ENCODE measurements at places on chromosomes 7 and 10.

GRCh38 chr10:82161264-82161663 is 286.3 kb downstream of the NRG3 start:
- DNase-seq: no peak

GRCh38 chr10:77631241-77631640 is 6.4 kb downstream of the KCNMA1 start:
- DNase-seq: no peak

GRCh38 chr7:47405921-47406800 is 175.8 kb downstream of the TNS3 start:
- no peak for DNase-seq

GRCh38 chr10:45282061-45282460 is 33.3 kb downstream of the OR13A1 start:
- no peak for DNase-seq

DNA sequence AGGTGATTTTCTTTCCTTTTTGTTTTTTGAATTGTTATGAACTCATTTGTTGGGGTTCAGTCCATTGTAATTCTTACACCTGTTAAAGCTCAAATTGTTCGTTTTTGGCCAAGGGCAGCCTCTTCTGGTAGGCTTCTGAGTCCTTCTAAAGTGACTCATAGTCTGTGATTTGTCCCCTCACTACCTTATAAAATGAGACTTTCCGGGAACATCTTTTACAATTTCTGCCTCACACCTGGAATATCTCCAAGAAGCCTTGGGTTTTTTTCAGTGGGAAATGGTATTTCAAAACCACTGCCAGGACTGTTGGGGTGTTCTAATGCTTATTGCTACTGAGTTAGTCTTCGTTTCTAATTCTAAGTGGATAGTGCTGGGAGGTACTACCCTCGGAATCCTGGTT is 56.7 kb downstream of the BMPR1A start:
- no peak for DNase-seq

DNA sequence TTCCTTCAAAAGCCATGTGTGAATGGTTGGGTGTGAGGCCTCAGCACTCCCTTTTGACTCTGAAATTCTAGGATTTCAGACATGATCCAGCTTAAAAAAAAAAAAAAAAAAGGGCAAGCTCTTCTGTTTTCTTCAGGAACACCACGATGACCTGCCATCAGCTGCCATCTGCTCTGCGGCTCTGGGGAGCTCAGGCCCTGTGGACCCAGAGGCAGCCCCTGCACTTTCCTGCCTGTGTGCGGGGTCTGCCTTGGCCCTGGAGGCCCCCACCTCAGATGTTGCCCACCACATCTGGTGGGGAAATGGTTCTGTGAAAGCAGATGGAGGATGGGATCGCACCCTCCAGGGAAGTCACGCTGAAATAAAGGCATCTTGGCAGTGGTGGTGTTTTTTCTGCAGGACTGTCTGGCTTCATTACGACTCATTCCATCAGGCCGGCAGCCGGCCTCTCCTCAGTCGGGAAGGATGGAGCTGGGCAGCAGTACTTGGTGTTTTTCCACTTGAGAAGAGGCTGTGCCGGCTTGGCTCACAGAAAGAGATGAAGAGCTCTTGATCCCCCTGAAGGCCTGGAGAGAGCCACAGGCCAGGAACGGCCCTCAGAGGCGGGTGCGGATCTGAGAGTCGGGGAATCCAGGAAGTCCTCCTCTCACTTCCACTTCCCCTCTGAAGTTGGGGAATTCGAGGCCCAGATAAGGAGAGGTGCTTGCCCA is 66.1 kb upstream of the AQP1 start:
- DNase-seq: no peak

GRCh38 chr7:141975806-141976523 is 2.4 kb upstream of the TAS2R38 start:
- no peak for DNase-seq

- no peak for DNase-seq
Observed at GRCh38 chr7:35748371-35748770, 52.5 kb upstream of the SEPTIN7 start.

- DNase-seq: no peak
Observed at GRCh38 chr7:150803161-150803860, 2.7 kb downstream of the TMEM176A start.

DNA sequence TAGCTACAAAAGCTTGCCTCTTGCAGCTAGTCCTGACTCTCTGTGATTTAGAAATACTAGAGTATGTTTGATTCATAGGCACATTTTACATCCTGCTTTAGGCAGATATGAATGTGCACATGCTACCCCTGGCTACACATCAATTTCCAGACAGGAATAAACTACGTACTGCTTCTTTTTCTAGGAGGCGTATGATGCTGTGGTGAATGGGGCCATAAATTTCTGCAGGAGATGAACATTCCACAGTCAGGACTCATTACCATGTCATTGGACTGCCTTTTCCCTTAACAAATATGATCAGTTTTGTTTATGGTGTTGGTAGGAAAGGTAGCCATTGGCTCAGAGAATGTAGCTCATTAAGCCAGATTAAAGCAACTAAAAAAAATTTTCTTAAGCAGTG is 50.1 kb upstream of the IFRD1 start:
- no peak for DNase-seq

GRCh38 chr10:72563327-72563932 is 62.4 kb downstream of the MICU1 start:
- no peak for DNase-seq

DNA sequence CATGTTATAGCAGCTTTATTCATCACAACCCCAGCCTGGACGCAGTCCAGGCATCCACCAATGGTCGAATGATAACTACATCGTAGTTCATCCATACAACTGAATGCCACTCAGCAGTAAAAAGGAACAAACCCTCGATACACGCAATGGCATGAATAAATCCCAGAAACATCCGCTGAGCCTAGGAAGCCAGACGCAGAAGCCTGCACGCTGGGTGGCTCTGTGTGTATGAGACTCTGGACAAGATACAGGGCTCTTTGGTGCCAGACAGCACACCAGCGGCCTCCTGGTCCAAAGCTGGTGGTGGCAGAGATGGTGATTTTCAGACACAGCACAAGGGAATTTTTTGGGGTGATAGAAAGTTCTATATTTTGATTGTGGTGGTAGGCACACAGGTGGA is 10.0 kb upstream of the CRYGN start:
- no peak for DNase-seq

- DNase-seq: no peak
Observed at GRCh38 chr7:149599636-149600206, 102.1 kb upstream of the ZNF746 start.

DNA sequence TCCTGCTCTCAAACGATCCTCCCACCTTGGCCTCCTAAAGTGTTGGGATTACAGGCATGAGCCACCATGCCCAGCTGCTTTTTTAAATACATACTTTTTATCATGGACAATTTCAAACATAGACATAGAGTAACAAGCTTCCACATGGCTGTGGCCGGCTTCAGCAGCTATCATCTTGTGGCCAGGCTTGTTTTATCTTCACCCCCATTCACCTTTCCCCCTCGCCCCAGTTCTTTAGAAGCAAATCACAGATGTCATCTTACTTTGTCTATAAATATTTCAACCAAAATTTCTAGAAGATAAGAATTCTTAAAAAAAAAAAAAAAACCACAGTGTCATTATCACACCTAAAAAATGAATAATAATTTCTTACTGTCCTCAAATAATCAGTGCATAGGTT is 5.9 kb downstream of the FOXK1 start:
- no peak for DNase-seq

DNA sequence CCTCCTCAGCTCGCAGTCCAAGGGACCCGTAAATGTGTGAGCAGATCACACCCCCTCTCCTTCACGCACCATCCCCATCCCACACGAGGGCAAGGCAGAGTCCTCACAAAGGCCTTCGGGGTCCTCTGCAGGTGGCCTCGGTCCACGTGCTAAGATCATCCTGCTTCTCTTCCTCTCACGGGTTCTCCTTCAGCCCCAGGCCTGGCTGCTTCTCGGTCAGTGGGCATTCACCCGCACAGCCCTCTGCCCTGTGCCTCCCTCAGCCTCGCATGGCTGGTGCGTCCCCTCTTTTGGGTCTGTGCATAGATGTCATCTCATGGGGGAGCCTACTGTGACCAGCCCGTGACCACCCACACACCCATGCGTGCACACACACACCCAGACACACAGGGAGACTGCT is 17.3 kb upstream of the FOXL3 start:
- no peak for DNase-seq

- DNase-seq: no peak
Observed at GRCh38 chr10:28190196-28190595, 112.7 kb downstream of the MPP7 start.

DNA sequence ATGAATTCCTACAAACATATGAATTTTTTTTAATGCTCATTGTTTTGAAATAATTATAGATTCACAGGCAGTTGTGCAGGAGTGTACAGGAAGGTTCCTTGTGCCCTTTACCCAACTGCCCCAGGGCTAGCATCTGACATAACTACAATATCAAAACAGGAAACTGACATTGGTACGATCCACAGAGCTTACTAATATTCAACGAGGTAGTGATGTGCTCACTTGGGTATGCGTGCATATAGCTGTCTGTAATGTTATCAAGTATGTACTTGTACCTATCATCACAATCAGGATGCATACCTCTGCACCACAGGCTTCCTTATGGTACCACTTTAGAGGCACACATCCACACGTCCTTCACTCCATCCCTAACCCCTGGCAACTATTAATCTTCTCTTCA is 68.3 kb downstream of the BMS1 start:
- no peak for DNase-seq

GRCh38 chr10:89219513-89220218 is 12.5 kb upstream of the CH25H start:
- DNase-seq: no peak

GRCh38 chr10:115052226-115052625 is 40.9 kb upstream of the ATRNL1 start:
- DNase-seq: no peak

GRCh38 chr10:68010426-68010940 is 64.6 kb downstream of the HERC4 start:
- DNase-seq: no peak

GRCh38 chr7:155470686-155471638 is 13.0 kb downstream of the EN2 start:
- DNase-seq: no peak

DNA sequence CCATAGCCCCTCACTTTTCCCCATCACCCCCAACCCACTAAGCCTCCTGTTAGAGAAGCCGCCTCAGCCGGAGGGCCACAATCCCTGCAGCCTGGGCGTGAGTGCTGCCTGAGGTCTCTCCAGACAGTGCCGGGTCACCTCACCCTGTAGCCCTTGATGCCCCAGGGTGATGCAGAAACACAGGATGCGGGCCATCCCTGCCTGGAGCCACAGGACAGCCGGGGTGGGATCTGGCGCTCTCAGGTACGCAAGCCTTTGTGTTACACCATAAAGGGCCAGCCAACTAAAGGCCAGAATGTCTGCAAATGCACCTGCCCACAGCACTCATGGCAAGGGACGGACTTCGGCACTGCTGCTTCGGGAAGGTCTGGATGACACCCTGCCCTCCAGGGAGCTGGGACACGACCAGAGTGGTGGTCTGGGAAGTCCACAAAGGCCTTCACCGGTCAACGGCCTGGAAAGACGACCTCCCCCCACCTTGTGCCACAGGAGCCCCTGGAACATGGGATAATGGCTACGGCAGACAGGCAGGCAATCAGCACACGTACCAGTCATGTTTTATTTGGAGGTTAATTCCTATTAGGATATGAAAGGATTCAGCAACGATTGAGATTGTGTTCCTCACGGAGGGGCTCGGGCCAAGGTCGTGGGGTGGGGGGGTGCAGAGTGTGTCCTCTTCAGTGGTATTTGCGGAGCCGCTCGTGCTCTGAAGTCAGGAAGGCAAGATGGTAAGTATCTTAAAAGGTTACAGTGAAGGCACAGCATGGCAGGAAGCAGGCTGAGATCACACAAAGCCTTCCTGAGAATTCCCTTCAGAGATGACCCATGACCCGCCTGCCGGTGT is 8.1 kb downstream of the ATP5MF start:
- no peak for DNase-seq

DNA sequence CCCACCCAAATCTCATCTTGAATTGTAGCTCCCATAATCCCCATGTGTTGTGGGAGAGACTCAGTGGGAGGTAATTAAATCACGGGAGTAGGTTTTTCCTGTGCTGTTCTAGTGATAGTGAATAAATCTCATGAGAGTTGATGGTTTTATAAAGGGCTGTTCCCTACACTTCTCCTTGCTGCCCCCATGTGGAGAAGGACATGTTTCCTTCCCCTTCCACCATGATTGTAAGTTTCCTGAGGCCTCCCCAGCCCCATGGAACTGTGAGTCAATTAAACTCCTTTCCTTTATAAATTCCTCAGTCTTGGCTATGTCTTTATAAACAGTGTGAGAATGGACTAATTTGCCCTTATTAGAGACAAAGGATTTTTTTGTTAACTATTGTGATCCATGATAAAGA is 48.5 kb upstream of the MKX start:
- DNase-seq: no peak

DNA sequence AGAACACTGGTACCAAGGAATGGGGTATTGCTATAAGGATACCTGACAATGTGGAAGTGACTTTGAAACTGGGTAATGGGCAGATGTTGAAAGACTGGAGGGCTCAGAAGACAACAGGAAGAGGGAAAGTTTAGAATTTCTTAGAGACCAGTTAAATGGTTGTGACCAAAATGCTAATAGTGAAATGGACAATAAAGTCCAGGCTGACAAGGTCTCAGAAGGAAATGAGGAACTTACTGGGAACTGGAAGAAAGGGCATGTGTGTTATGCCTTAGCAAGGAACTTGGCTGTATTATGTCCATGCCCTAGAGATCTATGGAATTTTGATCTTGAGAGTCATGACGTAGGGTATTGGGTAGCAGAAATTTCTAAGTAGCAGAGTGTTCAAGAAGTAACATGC is 38.0 kb downstream of the FAM149B1 start:
- no peak for DNase-seq

DNA sequence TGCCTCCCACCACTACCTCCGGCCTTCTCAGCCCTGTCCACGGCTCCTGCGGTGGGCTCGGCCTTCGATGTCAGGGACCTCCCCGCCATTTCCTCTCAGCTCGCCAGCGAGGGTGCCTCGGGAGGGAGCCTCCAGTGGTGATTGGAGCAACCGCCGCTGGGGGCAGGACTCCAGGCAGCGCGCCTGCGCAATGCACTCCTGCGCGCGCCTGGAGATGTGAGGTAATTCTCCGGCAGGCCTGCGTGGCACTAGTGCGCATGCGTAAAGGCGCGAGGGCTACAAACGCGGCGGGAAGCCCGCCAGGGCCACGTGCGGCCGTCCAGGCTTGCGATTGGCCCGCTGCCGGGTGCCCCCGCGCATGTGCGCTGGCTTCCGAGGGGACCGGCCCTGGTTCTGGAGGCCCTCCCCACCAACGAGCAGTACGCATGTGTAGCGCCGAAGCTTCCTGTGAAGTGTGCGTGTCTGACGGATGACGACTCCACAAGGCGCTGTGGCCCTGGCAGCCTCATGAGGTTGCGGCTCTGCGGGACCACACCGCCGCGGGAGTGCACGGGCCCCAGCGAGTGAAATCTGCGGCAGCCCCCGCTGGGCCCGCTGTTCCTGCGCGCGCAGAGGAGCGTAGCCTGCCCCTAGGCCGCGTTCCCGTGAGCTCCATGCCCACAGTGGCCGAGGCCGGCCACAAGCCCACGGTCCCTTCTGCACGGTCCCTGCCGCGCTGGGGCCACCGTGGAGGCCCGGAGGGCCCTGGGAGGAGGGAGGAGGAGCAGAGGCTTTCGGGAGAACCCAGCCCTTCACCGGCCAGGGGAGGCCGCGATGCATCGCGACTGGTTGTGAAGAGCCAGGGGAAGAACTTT is at the start of gene SYCE1:
Gene SYCE1, minus strand, starts transcription at position 143 of the 854 bp plus-strand sequence. Its CDS starts 54 bp downstream, at position 89.
- DNase-seq: no peak

GRCh38 chr7:99248391-99249095 is 24.1 kb upstream of the MYH16 start:
- DNase-seq: no peak

Data from AG04450 (cell line).